ENCODE measurements at places on chromosomes 7 and 10.
A peak's percentile ranks its signal among the peaks of the same experiment; 100 is the strongest.

DNA sequence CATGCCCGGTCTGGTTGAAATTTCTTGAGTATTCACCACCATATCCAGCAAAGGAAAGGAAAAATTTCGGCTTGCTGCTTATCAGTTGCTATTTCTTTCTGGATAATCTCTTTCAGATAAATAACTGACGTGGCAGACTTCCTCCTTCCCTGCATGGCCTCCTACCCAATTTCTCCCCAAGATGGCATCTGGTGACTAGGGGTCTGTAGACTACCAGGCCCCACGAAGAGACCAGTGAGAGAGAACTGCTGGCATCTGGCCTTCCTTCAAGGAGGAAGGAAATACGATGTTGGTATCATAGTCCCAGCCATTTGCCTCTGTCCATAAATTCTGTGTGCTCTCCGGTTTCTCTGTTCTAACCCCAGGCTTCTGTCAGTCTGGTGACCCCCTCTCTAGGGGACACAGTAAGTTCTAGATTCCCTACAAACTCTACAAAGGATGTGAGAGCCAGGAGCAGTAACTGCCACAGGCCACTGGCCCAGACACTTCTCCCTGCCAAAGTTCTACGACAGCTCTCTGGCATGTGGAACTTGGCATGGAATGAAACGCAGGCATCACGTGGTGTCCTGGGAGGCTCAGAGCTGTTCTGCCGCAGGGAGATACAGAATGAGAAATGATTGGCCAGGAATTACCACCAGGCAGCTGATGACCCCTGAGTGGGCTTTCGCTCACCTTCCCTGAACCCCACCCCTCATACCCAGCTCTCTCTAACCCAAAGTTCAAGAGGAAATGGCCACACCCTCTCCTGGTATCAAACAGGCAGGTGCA, 30.0 kb upstream of the MSRB2 start:
- peak; percentile 59 for DNase-seq

- no peak for DNase-seq
Measured at GRCh38 chr10:127884501-127884900, 8.2 kb downstream of the CLRN3 start.

DNA sequence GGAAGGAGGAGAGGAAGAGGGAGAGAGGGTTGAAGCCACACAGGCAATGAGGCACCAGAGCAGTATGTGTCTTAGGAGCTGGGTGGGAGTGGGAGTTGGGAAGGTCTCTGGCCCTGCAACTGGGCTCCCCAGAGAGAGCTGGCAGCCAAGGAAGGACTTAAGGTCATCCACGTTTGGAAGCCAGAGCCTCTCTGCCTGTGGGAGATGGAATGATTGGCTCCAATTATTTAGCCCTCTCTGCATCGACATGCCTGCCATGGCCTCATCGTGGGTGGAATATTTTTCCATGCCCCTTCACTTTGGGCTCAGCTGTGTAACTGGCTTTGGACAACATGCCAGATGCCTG, 478.5 kb downstream of the RPS24 start:
- DNase-seq: no peak

DNA sequence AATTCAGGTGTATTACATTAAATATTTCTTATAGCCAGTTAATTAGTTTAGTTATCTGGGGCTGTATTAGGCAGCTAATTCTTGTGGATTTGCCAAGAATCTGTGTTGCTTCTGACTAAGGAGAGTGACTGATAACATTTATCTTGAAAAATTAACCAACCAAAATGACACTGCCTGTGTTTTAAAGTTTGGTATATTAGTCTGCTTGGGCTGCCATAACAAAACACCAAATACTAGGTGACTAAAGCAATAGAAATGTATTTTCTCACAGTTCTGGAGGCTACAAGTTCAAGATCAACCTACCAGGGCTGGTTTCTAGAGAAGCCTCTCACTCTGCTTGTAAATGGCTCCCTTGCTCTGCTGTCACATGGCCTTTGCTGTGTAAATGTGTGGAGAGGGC, 12.9 kb downstream of the EXOC4 start:
- no peak for DNase-seq

- no peak for DNase-seq
Measured at GRCh38 chr10:71772832-71773220, 494 bp downstream of the VSIR start.

DNA sequence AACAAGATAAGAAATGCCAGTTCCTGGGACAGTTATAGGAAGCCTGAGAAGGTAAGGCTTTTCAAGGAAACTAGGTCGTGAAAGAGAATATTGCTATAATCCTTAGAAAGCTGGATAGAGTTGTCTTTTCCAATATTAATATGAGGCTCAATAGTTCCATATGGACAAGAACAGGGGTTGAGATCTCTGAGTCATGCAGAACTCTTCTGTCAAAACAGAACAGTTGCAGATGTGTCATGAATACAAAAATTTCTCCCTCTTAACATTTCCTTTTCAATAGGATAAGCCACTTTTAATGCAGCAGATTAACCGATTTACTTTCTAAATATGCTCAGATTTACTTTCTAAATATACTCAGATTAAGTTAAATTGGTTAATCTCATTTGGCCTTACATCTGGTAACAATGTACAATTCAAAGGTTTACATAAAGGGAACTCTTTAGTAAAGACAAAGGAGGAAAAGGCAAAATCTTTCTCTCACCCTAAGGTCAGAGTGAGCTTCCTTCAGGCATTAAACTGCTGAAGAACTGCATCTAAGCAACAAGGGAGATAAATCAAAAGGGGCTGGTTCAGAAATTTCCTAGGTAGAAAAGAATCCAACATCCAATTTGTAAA, 104.7 kb upstream of the PCDH15 start:
- DNase-seq: no peak

DNA sequence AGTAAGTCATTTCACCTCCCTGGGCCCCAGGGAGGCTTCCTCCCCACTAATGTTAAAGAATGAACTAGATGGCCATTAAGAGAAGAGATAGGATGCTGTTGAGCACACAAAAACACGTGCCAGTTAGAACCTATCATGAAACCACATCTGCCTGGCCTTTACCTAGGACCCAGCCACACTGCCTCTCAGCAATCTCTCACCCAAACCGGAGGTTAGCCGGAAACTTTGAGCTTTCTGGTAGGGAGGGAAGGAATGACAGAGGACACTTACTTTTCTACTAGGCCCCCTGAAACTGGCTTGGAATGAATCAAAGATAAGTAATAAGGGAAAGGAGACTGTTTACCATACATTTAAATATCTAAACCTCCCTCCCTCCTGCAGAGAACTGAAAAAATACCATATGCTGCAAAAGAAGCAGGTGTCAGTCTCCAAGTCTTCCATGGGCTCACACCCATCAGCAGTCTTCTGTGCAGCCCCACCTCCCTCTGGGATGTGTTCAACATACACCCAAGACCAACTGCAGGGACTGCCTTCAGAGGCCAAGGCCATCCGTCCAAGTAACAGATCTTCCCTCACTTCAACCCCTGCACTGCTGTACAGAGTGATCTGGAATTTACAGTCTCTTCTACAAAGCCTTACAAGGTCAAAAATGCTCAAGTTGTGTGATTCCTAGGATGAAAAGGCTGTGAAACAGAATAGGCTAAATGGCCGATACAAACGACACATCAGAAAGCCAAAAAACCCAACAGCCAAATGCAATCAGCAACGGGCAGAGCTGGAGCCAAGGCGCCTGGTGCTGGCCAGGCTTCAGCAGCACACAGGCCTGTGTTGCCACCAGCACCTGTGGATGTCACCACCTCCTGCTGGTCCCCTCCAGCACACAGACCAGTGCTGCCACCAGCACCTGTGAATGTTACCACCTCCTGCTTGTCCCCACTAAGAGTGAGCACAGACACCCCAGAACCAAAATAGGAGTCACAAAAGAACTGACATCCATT, 42.4 kb downstream of the SORBS1 start:
- no peak for DNase-seq

DNA sequence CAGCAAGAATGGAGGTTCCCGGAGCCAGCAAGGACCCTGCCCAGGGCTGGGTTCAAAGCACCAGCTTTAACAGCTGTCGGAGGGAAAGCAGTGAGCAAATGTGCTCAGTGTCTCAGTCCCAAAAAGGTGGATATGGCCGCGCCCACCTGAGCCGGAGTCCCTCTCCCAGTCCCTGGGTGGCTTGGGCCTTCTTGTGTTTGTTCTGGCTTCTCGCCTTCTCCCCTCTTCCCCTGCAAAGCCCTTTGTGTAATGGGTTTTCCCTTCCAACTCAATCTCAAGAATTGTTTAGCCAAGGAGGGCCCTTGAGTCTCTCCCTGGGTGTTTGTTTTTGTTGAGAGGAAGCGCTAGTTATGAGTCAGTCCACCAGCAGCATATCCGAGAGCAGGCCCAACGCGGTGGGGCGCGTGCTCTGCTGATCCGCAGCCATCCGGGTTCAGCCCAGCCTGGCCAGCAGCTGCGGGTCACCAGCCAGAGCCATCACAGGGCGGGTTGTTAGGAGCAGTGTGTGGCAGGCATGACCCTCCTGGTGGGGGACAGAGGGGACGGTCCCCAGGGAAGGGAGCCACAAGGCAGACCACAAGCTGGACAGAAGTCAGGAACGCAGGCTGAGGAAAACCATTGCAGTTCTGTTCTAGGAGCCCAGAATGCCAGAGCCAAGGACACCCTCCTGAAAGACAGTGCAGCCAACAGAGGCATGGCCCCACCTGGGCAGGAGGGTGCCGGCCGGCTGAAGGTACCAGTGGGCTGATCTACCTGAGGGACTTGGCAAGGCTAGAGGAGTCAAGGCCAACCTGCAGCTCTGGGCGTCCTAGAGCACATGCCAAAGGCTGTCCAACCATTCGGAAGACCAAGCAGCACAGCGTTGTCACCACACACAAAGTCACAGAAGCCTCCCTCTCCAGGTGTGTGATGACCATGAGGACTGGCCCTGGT, 21.3 kb downstream of the CALML3 start:
- DNase-seq: no peak

- no peak for DNase-seq
Measured at GRCh38 chr10:98463016-98463415, 16.3 kb upstream of the HPS1 start.

DNA sequence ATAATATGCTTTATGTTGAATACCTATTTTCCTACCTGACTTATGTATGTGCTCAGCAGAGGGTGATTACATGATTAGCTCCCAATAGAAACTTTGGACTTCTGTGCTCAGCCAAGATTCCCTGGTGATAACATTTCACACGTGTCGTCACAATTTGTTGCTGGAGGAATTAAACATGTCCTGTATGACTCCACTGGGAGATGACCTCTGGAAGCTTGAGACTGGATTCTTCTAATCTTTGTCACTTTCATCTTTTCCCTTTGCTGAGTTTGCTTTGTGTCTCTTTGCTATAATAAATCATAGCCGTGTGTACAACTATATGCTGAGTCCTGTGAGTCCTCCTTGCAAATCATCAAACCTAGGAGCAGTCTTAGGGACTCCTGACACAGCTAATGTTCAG, 120.9 kb upstream of the LRRTM3 start:
- DNase-seq: no peak

DNA sequence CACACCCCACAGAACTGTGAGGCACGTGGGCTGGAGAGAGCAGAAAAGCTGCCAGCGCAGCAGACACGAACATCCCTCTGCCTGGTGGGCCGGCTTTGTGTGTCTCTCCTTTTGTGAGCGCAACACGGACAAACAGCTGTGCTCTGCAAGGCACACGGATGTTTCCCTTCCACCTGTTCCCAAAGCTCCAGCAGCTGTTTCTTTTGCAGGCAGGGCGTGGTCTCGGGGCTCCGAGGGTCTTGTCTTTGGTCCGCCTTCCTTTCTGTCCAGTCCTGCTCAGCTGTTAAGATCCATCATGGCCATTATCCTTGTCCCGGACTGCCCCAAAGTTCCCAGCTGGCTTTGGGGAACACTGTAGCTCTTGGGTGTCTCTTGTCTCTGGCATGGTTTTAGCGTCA, 32.7 kb upstream of the SH2B2 start:
- DNase-seq: no peak

- no peak for DNase-seq
Measured at GRCh38 chr10:60137292-60137992, 231.1 kb upstream of the CCDC6 start.

DNA sequence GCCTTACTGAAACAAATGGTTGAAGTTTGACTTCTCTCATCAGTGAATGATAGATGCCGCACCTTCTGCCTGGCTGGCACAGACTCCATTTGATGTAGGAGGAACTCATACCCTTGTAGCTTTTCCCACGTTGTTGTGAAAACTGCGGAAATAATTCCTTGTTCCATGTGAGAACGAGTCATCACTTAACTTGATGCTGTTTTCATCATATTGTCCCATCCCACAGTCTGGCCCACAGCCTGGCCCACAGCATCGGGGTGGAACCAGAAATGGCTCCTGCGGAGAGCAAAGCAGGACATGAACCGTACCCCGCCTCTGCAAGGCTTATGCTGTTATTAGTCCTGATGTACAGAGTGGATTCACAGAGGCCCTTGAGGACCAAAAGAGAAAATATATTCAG, 587.0 kb downstream of the SDK1 start:
- DNase-seq: no peak

- DNase-seq: no peak
Measured at GRCh38 chr7:151423936-151424335, 14.1 kb upstream of the WDR86 start.

- no peak for DNase-seq
Measured at GRCh38 chr7:94602181-94602580, 53.8 kb downstream of the SGCE start.

DNA sequence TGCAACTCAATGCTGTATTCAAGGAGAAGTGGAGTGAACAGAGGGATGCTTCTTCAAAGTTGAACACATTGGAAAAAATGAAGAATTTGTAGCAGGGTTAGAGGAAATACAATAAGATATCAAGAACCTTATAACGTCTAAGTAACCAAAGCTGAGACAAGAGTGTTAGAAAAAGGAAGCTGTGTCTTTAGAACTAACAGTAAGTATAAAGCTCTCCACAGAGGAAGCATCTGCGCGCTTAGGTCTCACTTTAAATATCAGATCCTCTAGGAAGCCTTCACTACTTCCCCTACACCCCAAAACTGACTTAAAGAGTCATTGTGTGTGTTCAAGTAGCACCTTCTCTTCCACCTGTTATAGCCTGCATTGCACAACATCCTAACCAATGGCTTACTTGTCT, 43.0 kb downstream of the CH25H start:
- no peak for DNase-seq

GRCh38 chr10:102153093-102153620, 968 bp downstream of the NOLC1 start:
- no peak for DNase-seq

DNA sequence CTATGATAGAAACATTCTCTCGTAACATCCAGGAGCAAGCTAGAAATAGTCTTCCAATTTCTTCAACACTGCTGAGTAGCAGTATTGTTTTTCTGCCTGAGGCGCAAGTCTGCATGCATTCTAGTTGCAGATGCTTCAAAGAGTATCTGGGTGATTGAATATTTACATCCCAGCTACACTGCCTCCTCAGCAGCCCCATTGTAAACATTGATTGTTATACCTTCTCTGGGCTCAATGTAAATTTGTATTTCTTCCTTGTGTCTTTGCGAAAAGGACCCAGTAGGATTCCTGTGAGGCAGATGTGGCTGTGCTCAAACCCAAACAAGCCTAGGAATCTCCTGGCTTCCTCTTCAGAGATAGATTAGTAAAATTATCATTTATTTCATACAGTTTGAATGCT, 320.7 kb downstream of the CDC14C start:
- no peak for DNase-seq

DNA sequence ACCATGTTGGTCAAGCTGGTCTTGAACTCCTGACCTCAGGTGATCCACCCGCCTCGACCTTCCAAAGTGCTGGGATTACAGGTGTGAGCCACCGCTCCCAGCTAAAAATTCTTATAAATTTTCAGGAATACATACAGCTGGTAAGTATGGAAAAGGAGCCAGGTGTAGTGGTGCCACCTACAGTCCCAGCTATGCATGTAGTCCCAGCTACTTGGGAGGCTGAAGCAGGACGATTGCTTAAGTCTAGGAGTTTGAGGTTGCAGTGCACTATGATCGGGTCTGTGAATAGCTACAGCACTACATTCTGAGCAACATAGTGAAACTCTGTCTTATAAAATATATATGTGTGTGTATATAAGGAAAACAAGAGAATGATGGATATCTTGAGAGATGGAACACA, 19.0 kb downstream of the LDB1 start:
- DNase-seq: no peak
